NCI-H526 treated with DMSO at 0.1 percent for 48 hours (cell line): ENCODE measurements at places on chromosomes 12 and 14.

GRCh38 chr12:93108985-93109384 lies 179.9 kb upstream of the EEA1 start:
- no peak for DNase-seq

GRCh38 chr12:27324530-27324929 lies 8.1 kb upstream of the BMAL2 start:
- DNase-seq: no peak

DNA sequence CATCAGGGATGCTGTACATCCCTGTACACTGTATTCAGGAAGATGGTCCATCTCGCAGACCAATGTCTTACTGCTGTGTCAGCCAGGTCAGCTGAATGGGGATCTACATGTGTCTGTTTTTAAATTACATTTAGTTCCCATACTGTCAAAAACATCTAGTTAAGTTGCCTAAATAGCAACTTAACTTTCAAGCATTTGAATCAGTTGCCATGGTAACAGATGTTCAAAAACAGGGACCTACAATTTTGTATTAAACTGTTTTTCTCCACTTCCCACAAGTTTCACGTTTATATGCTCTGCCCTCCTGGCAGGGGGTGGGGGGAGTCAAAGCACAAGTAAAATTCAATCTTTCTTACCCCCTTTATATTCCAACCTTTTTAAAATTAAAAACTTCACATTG lies 38.3 kb downstream of the C12orf42 start:
- DNase-seq: no peak

DNA sequence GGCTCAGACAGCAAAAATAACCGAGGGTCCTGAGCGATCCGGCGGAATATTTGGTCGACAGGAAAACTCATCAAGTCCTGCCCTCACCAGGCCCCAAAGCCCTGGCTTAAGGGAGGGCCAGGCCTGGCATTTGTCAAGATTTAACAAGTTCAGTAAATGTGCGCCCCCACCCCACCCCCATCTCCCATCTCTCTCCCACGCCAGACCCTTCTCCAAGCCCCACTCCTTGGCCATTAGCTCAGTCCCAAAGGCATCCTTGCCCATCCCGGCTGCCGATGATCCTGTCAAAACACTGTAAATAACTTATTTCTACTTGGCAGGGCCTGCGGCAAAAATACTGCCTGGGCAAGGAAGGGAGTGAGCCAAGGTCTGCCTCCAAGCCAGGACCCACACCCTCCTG lies 52.8 kb downstream of the ITPK1 start:
- DNase-seq: no peak

GRCh38 chr12:81022531-81022930 lies 55.3 kb upstream of the ACSS3 start:
- DNase-seq: no peak

DNA sequence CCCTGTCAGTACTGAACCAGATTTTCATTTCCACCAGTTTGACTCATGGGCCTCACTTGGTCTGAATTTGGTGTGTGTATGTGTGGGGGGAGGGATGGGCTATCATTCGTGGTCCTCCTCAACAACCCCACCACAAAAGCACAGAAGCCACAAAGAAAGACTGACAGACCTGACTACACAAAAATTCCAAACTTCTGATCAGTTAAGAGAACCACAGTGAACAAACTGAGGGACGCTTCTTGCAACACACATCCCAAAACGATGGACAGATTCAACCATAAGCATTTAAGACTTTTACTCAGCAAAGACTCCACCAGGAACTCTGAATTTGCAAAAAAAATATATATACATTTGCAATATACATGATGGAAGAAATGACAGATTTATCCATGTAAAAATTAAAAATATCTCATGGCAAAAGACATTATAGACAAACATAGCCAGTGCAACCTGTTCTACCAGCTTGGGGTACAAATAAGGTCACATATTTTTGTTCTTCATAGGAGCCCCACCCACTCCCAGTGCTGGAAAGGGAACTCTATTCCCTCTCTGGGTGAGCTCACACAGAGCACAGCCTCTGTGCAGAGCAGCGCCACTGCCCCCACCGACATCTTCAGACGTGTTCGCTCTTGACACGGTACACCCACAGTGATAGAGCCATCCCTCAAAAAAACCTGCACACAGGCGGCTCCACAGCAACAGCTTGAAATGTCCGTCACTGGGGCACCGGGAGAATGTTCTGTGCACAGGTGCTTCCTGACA lies 49.7 kb downstream of the JAG2 start:
- DNase-seq: no peak

- DNase-seq: no peak
These were observed 31.4 kb downstream of the GALNT16 start for GRCh38 chr14:69291396-69291795.
